Activated naive CD4-positive, alpha-beta T cell (primary cell): ENCODE measurements at places on chromosomes 1 and 21.

DNA sequence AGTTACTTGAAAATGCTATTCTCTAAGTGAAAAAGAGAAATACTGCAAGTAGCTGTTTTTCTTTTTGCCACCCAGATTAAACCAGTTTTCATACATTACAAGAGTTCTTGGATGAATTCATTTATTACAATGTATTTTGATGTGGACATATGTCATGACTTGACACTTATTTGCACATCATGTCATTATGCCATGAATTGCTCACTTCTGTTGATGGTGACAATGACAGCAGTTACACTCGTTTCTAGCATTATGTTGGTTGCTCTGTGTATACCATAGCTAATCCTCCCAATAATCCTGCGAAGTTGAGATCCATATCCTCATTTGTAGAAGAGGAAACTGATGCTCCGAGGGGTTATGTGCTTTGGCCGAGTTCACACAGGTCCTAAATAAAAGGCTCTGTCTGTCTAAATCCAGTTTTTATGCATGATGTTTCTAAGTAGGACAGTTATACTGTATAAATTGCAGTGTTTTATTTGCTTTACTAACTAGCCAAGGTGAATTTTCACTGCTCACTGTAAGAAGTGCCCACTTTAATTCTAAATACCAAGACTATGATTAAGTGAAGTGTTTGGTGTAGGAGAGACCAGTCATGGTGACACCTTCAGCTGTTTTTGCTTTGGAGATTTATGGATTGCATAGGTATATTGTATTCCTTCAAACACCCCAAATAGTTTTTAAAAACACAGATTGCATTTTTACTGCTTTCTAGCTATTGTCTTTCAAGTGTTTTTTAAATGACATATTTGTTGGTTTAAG lies 56.7 kb downstream of the PRDM2 start:
- DNase-seq = no peak

DNA sequence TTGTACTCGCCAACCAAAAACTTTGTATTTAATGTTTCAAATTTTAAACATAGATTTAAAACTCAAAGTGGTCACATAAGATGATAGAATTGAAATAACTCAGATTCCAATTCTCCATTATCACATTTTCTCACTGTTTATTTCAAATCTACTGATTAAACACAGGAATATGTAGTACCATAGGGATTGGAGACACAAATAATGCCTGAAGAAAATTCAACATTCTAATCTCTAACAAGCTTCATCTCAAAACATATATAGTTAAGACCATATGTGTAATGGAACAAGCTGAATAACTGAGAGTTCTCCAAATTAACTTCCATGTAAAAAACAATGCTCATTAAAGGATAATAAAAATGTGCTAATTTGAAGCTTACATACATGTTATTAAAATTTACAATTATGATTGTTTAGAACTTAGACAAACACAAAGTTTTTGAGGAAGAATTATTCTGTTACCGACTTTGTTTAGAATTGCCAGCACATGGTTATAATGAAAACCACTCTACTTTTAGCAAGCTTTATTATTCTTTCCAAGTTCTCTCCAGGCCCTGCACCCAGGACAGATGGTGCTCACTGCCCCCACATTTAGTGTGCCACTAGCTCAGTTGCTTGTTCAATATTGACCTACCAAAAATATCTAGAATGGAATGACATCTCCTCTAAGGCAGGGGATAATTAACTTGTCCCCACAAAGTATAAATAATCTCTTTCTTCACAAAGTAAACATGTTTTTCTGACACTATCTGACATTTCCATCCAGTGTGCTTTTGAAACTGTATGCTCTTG lies 467.2 kb downstream of the TTLL7 start:
- DNase-seq = no peak

- no peak for DNase-seq
These were observed 25.5 kb upstream of the MRPS6 start for GRCh38 chr21:34047835-34048234.

DNA sequence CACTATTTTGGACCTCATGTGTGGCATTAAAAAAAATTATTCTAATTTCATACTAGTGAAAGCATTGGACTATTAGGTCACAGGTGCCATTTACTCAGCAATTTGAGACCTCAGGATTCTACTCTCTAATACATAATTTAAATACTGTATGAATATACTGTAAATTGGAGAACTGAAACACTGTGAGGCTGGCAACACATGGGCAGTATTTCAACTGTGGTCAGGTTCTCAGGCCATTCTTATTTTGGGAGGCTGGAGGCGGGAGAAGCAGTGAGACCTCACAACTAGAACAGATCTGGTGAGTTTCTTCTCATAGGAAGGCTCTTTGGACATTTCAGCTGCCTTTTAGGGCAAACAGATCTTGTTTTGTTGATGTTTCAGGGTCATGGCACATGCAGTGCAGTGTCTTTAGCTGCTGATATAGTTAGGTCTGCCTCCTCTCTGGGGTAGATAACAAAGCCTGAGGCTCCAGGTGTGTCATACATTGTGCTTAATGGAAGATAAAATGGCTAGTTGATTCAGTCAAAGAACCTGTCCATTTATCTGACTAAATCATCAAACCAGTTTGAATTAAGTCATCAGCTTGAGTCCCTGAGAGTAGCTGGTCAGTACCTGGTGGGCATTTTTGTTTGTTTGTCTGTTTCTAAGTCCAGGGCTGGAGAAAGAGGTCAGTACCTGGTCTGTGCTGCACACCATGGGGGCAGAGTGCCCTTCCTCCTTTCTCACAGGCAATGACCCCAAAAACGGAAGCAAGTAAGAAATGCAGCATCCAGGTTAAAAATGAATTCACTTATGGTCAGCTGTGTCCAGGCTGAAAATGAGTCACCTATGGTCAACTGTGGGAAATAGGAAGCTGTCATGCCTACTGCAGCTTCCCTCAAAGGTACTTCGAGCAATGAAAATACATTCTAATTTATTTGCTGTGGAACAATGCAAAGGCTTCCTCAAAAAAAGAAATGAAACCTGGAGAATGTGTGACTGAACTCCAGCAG lies 216.2 kb downstream of the SDCCAG8 start:
- DNase-seq = no peak

DNA sequence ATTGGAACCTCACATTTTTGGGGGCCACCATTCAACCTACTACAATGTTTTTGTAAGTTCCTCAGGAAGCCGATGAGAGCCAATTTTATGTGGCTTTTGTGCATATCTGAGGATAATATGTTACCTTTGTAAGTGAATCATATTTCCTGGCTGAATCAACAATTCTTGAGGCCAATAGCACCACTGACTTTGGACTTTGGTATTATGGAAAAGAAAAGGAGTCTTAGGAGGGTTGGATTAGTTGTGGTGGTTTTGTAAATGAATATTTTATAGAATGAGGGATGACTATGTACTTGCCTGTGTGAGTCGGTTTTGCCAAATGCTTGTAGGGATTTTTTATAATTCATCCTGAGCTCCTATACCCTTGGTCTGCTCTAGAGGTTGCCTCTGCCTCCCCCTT lies 181.5 kb upstream of the HMGB4 start:
- no peak for DNase-seq

- no peak for DNase-seq
These were observed 27.3 kb downstream of the SIPA1L2 start for GRCh38 chr1:232602622-232603021.

DNA sequence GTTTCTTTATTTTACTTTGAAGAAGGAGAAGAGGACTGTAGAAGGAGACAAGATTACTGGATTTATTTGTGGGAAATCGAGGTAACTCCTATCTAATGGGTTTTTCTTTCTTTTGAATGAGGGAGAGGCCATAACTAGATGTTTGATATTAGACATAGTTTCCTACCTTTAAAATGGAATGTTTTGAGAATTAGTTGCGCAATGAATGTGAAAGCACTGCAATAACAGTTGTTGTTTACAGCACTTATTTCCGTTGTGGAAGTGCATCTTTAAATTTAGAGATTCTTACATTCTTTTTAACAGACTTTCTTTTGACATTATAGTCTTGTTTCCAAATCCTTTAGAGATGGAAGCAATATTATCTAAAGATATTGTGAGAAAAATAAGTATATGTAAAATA lies 229.0 kb downstream of the SRGAP2C start:
- no peak for DNase-seq

- DNase-seq = no peak
These were observed 122.8 kb downstream of the SYF2 start for GRCh38 chr1:25109531-25109951.

DNA sequence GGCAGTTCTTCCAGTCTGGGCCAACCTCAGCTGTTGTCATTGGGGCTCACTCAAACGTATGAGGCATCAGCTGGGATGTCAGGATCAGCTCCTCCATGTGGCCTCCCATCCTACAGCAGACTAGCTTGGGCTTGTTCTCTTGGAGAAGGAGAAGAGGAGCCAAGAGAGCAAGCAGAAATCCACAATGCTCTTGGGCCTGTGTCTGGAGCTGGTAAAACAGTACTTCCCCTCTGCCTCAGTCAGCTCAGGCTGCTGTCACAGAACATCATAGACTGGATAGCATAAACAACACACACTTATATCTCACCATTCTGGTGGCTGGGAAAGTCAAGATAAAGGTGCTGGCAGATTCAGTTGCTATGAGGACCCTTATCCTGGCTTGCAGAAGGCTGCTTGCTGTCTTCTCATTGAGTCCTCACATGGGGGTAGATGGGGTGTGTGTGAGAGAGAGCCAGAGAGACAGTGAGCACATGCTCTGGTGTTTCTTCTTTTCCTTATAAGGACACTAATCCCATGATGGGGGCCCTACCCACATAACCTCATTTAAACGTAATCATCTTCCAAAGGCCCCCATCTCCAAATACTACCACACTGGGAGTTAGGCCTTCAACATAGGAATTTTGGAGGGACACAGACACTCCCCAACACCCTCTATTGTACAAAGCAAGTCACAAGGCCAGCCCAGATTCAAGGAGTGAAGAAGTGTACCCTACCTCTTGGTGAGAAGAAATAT lies 16.3 kb upstream of the DNAJC6 start:
- no peak for DNase-seq

DNA sequence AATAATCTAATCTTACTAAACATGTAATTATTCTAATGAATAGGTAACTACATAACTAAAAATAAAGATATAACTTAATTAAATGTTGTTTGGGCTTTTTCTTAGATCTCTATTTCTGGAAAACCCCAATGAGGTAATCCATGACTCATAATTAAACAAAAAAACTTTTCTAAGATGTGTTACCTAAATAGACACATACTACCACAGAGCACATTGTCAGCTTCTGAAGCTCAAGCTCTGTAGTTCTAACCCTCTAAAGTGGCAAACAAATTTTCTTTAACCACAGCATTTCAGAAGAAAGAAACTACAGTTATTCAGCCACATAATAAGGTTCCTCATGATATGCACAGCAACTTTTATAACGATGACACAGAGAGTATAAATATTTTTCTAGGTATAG lies 4.2 kb downstream of the OR6K3 start:
- no peak for DNase-seq

GRCh38 chr1:63917571-63918417 lies 144.0 kb downstream of the ROR1 start:
- DNase-seq = no peak

- no peak for DNase-seq
These were observed 70.0 kb upstream of the PAX7 start for GRCh38 chr1:18560692-18561091.

- no peak for DNase-seq
These were observed 2.6 kb downstream of the PADI1 start for GRCh38 chr1:17207540-17207939.

DNA sequence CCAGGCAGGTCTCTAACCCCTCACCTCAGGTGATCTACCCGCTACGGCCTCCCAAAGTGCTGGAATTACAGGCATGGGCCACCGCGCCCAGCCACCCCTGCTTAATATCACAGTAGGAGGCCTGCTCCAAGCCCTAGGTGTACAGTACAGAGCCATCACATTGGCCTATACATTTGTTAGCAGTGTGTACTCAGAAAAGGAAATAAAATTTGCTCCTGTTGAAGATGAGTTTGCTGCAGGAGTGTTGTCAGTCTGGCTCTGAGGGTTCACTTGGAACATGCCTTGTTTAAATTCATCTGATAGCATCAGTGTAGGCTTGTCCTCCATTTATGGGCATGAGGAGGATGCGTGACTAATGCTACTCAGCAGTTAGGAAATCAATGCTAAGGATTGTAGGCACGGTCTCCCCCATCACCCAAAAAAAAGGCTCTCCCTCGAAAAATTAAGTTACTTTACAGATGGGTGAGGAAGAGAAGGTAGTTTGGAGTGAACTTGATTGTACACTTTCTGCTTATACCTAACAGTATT lies 4.6 kb upstream of the ENAH start:
- no peak for DNase-seq

DNA sequence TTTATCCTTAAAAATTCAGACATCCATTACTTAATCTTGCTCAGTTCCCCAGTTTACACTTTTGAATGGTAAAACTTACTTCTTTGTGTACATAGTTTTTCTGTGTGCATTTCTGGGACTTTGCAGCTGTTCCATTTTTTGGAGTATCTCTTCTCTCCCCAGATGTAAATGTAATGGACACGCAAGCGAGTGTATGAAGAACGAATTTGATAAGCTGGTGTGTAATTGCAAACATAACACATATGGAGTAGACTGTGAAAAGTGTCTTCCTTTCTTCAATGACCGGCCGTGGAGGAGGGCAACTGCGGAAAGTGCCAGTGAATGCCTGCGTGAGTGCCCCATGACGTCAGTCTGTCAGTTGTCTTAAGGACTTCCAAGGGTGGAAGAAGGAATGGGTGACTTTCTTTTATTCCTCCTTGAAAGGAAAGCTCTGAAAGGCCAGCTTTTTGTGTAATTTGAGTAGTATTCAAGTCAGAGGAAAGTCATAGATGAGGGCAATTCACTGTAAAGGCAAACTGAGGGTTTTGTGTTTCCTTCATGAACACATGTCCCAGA lies 75.7 kb upstream of the LAMC2 start:
- no peak for DNase-seq

GRCh38 chr1:151961833-151962232 lies 31.8 kb downstream of the S100A10 start:
- no peak for DNase-seq

GRCh38 chr21:36706951-36707762 lies 8.2 kb downstream of the SIM2 start:
- DNase-seq = no peak

DNA sequence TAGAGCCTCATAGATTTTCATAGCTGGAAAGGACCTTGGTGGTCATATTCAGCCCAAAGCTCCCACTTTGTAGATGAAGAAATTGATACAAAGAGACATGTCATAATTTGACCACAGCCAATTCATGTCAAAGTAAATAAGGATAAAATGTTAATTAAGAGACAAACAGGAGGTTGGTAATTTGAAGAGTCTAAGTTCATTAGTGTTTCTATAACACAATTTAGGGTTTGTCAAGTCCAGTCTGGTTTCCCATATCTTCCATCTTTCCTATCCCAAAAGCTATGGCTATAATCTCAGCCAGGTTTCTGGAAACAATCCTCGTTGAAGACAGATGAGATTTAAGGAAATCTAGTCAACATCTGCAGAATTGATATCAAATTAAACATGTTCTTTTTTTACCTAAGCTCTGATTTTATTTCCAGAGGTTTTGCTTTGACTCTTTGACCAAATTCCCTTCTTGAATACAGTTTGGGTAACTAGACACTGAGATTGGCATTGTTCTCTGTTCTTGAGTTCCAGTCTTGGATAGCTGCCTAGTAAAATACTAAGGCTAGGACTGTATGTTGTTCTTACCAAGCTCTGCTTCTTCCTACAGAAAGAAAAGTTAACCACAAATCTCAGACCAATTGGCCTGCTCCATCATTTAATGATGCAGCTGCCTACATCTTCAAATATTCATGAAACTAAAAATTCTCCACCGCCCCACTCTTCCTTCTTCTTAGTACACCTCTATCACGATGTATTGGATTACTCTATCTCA lies 62.0 kb downstream of the SLC44A5 start:
- no peak for DNase-seq
